ENCODE measurements at places on chromosomes 2 and 18.

- DNase-seq: no peak
These were observed 28.6 kb downstream of the RBMS1 start for GRCh38 chr2:160465002-160465401.

DNA sequence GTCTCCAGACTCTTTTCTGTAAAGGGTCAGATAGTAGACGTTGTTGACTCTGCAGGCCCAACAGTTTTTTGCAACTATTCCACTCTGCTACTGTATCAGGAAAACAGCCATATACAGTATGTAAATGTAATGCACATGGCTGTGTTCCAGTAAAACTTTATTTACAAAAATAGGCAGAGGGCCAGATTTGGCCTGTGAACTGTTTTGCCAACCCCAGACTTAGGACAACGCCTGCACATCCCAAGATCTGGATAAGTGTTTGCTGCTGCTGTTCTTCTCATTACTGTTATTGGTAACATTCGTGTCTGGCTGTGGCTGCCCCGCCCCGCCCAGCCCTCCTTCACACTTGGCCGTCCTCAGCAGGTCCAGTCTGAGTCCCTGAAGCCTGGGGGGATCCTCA is 94.6 kb upstream of the MCFD2 start:
- no peak for DNase-seq

DNA sequence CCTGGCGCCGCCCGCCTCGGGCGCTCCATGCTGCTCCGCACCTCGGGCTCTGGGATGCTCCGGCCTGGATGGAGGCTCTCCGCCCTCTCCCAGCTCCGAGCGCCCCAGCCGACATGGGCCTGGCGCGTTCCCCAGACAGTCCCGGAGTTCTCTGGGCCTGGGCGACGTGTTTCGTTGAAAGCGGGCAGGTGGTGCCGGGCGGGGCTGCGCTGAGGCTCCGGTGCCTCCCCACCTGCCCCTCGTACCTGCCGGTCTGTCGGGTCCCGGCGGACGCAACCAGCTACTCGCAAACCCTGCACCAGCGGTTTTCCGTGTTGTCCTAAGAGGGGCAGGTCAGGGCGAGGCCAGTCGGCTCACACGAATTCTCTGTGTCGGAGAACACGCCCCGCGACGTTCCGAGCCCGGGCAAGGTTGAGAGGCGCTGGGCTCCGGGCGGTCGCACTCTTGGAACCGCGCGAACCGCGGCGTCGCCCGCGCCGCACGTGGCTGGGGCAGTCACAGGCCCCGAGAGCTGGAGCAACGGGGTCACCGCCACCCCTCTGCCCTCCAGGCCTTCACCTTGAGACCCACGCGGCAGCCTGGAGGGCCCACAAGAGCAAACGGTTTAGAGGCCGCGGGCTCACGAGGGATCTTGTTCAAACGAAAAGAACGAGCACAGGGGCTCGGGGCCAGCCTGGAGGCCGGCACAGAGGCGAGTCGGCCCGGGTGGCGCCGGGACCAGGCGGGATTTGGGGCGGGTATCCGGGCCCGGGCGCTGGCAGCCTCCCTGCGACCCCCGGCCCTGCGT is 4.2 kb upstream of the SIX2 start:
- no peak for DNase-seq

- no peak for DNase-seq
These were observed 47.5 kb downstream of the TRIB2 start for GRCh38 chr2:12764075-12764730.

- DNase-seq: no peak
These were observed 38.4 kb downstream of the PAX8 start for GRCh38 chr2:113240150-113240914.
